ENCODE measurements at places on chromosomes 6 and 20.
A peak's percentile ranks its signal among the peaks of the same experiment; 100 is the strongest.

DNA sequence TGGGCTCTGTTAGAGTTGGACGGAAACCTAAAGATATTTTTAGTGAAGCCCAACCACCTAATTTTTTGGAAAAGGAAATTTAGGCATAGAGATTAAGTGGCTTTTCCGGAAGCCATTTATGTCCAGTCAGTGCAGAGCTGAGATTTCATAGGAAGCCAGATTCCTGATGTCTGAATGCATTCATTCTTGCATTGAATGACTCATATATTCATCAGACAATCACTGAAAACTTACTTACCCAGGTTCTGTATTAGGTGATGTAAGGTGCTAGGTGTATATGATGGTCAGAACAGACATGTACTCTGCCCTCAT is 4.1 kb downstream of the SH3BGRL2 start:
- no peak for DNase-seq

GRCh38 chr6:135537741-135538301 is 40.3 kb upstream of the AHI1 start:
- DNase-seq: no peak

DNA sequence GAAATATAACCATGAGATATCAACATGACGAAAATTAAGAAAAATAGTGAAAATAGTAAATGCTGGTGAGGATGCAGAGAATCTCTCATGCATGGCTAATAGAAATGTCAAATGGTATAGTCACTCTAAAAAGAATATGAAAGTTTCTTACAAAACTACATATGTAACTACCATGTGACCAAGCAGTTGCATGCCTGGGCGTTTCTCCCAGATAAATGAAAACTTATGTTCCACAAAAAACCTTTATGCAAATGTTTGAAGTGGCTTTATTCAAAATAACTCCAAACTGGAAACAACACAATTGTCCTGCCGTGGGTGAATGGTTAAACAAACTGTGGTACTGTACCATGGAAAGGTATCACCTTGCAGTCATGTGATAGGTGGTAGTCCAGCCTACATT is 112.4 kb downstream of the HDGFL1 start:
- DNase-seq: no peak

DNA sequence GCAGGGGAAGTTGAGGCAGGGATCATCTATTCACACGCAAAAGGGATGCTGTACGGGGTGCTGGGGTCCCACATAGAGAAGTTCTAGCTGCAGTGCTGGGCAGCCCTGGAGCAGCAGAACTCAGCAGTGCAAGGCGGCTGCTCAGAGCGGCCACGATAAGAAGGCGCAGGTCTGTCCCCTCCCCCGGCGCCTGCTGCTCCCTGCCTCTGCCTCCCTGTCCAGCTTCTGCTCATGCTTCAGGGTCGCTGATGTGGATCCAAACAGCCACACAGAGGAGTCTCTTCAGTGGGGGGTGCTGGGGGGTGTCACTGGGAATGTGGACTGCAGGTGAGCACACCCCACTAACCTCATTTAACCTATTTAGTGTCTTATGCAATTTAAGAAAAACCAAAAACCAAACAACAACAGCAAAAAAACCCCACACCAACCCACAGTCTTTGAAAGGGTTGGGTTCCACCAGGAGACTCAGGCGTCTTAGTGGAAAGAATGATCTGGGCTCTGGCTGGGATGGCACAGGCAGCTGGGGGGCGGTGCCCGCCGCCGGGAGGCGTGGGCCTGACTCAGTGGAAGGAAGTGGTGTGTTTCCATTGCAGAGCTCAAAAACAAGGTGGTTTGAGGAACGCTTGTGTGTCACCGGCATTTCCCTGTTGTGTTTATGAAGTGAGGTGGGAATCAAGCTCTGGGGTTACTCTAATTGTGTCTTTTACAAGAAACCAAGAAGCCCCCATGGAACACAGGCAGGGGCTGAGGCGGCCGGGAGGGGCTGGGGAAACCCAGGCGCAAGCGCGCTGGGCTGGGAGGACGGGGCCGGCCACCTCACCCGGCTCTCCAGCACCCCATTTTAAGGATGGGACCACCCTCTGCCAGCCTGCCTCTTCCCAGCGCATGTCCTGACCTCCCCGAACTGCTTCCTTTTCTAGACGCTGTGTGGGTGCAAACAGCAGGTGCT is 55.1 kb downstream of the IRF4 start:
- no peak for DNase-seq

DNA sequence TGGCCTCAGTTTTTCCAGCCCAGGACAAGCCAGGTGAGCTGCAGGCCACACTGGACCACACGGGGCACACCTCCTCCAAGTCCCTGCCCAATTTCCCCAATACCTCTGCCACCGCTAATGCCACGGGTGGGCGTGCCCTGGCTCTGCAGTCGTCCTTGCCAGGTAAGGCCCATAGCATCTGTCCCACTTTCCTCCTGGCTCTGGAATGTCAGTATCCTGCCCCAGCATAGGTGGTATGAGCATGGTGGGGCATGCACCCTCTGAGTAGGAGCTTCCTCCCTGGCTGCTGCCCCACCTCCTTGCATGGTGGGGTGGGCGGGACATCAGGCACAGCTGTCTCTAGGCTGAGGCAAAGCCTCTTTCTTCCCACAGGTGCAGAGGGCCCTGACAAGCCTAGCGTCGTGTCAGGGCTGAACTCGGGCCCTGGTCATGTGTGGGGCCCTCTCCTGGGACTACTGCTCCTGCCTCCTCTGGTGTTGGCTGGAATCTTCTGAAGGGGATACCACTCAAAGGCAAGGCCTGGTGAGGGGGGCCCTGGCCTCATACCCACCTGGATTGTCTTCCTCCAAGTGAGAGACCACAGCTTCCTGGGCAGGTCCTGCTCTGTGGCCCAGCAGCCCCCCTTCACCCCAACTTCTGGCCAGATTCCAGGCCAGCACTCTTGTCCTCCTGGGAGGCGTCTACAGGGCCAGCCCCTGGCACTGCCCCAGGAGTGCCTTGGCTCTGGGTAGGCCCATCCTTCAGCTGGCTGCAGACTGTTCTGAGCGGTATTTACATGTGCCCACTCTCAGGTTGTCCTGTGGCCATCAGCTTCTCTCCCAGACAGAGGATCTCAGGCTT is 9.1 kb downstream of the PI16 start:
- peak; percentile 75 for DNase-seq

Measured in hematopoietic multipotent progenitor cell treated with erythropoietin and hydrocortisone succinate and interleukin-3 and kit ligand, for 15 days (in vitro differentiated cells).